GM12865 (cell line): ENCODE measurements at places on chromosomes 2 and 18.
A peak's percentile ranks its signal among the peaks of the same experiment; 100 is the strongest.

- no peak for DNase-seq
Measured at GRCh38 chr2:50953021-50953420, 78.9 kb downstream of the NRXN1 start.

DNA sequence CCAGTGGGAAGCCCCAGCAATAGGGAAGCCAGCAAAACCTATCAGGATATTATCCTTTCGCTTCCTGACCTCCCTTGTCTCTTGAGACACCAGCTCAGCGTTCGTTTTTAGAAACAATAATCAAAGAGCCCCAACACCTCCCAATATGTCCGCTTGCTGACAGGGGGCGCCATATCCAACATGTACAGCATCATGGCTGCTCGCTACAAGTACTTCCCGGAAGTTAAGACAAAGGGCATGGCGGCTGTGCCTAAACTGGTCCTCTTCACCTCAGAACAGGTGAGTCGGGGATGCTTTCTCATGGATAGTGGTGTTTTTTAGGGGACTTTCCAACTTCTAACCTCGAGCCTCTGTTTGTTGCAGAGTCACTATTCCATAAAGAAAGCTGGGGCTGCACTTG is 28.7 kb downstream of the GAD1 start:
- DNase-seq: peak; percentile 18

- DNase-seq: peak; percentile 35
Measured at GRCh38 chr2:68835621-68836020, 35.6 kb downstream of the BMP10 start.

DNA sequence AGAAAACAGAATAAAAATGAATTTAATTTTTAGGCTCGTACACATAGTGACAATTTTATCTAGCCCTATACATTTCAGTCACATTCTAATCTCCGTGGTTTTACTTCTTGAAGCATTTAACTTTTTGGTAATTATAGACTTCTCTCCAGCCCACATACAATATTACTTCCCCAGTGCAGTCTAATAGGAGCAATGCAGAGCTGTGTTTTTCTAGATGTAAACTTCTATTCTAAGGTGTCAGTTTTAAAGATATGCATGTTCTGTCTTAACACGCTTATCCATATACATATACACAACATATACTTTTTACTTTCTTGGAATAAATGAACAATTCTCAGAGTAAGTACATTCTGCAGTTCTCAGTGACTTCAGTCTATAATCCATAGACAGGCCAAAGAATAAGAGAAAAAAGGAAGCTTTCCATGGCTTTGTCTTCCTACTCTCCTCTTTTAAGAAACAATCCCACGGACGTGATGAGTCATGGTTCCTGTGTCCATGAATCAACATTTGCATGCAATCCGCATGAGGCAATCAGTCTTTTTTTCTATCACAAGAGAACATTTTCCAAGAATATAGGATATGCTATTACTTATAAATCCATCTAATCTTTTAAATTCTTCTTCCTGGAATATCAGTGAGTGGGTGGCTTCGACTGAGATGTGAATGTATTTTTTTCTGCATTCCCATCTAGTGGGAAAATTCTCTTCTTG is 42.8 kb downstream of the CCDC102B start:
- no peak for DNase-seq

GRCh38 chr2:40038646-40039045 is 259.6 kb upstream of the THUMPD2 start:
- DNase-seq: no peak

DNA sequence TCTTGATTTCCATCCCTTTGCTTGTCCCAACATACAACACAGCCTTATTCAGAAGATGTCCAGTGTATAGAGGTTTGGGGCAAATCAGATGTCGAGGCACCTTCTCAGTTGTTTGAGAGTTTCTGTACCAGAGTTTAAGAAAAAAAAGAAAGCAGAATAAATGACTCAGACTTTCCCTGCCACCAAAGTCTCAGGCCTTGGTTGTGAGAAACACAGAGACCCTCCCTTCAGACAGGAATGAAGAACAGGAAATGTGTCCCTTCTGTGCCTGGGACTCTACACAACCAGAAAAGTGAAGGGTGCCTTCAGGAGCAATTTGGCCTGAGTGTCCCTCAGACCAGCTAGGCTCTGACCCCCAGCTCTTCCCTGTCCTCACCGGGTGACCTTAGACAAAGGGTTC is 37.3 kb upstream of the REL start:
- peak; percentile 61 for DNase-seq

DNA sequence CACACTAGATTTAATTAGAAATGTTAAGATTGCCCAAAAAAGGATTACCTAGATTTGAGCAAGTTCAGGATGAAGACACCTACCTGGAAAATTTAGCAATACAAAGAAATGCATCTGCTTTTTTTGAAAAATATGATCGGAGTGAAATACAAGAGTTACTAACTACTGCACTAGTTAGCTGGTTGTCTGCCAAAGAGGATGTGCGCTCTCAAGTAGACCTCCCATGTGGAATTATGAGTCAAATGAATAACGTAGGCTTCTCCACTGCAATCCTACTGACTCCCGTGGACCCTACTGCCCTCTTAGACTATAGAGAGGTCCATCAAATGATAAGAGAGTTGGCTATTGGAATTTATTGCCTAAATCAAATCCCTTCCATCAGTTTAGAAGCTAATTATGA is 2.0 kb downstream of the ANKAR start:
- DNase-seq: no peak

DNA sequence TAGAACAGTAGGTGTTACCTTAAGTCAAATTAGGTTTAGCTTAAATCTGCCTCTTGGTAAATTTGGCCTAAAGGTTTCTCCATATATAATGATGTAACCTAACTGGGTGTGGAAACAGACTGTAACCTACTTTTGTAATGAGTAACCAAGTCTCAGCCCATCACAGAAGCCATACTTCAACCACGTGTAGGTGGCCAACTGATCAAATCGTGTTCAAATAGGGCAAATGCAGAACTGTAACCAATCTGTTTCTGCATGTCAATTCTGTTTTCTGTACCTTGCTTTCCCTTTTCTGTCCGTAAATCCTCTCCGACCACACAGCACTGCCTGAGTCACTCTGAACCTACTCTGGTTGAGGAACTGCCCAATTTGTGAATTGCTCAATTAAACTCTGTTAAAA is 34.0 kb upstream of the PLA2R1 start:
- peak; percentile 9 for DNase-seq

GRCh38 chr2:239693761-239694415 is 293.1 kb upstream of the HDAC4 start:
- no peak for DNase-seq

DNA sequence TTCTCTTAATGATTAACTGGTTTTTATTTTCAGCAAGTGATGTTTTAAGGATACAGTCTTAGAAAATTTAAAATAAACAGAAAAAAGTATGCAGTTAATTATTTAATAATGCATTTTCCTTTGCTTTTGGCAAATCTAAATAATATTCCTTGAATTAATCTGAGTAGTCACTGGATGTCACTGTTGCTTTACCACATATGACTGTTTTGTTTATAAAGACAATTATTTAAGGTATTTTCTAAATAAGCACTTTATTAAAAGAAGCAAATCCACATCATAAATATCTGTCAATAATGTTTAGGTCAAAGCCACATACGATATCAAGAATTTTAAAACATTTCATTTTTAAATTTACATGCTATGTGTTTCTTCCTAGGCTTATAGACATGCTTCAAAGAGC is 40.6 kb upstream of the TFPI start:
- no peak for DNase-seq

- peak; percentile 80 for DNase-seq
Measured at GRCh38 chr2:203688798-203689197, 17.6 kb upstream of the CD28 start.

DNA sequence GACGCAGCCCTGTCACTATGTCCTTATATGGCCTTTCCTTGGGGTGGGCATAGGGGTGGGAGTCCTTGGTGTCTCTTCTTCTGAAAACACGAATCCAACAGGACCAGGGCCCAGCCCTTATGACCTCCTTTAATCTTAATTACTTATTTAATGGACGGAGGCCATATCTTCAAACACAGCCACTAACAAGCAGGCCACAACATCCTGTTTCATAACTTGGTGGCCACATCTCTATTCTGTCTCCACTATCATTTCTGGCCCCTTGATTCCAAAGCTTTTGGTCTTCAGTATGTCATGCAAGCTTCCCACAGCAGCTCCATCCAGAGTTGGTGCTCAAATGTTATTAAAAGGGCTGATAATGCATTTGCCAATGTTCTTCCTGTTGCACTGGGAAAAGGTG is 287.3 kb upstream of the SMIM21 start:
- no peak for DNase-seq

DNA sequence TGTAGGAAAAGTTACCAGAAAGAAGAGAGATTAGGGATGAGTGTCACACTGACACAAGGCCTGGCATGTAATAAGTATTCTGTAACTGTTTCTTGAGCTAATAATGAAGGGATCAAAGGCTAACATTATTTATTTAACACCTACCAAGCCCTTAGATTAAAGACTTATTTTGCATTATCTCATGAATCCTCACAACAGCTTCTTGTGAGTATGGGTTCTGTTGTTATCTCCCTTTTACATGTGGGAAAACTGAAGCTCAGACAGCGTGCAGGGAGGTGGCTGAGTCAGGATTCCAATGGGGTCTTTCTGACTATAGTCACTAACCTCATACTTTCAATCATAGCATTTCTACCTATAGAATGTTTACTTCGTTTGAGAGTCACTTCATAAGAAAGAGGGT is 79.0 kb upstream of the PROKR1 start:
- no peak for DNase-seq

GRCh38 chr18:5462227-5462626 is 81.6 kb downstream of the EPB41L3 start:
- DNase-seq: no peak

GRCh38 chr2:7773362-7774360 is 856.4 kb downstream of the RNF144A start:
- peak; percentile 89 for DNase-seq

DNA sequence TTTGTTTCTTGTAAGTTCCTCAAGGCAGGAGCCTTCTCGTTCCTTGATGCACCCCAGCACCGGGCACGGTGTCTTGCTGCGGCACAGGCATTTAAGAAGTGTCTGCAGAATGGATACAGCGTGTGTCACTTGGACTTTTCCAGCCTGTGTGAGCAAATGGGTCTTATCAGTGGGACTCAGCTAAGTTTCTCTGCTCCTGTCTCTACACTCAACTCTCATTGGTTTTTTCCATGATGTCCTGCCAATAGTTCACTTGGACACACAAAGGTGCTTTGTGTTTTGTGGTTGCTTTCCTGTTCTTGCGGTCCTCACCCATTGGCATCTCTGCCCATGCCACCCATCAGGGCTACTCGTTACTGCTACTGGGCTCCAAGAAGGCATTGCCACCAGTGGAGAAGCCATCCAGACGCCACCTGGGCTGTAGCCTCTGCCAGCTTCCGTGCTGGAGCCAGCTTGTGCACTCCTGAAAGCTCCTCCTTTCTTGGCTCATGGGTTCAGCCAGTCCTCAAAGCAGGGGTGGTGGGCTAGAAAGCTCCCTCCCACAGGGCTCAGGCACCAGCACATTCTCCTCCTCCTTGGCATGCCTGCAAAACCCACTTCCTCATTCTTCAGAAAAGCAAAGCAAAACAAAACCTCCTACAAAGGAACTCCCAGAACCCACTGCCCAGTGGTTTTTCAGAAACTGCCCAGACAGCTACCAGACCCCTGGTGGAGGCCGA is 41.4 kb downstream of the IL1R2 start:
- peak; percentile 54 for DNase-seq

DNA sequence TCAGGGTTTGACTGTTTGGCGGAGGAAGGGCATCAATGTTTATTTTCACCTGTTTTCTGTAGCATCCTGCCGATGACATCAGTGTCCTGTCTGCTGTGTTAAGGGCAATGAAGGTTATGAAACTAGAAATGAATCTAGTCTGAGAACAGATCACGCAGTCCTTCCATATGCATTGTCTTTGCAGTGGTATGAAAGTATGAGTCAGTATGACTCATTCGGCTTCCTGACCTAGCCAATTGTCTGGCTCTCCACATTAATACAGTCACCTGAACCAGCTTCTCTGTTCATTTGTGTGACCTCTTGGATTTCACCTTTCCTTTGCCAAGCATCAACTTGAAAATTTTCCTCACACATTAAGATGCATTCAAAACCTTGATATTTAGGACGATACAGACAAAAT is 353.8 kb downstream of the RND3 start:
- peak; percentile 83 for DNase-seq

GRCh38 chr2:104120171-104120570 is 733.7 kb upstream of the POU3F3 start:
- no peak for DNase-seq
